ENCODE measurements at places on chromosomes 6 and 20.
A peak's percentile ranks its signal among the peaks of the same experiment; 100 is the strongest.

- no peak for DNase-seq
These were observed 3.4 kb upstream of the THBD start for GRCh38 chr20:23052904-23053303.

GRCh38 chr20:41260734-41261220, 56.8 kb downstream of the ZHX3 start:
- DNase-seq = no peak

- no peak for DNase-seq
These were observed 19.9 kb upstream of the RIPOR3 start for GRCh38 chr20:50711113-50711825.

- no peak for DNase-seq
These were observed 720.7 kb upstream of the ADGRB3 start for GRCh38 chr6:67914419-67914818.

- DNase-seq = no peak
These were observed 30.9 kb upstream of the XRN2 start for GRCh38 chr20:21272279-21272678.

GRCh38 chr6:28136585-28137504, 4.8 kb upstream of the ZKSCAN8 start:
- peak; percentile 78 for DNase-seq

DNA sequence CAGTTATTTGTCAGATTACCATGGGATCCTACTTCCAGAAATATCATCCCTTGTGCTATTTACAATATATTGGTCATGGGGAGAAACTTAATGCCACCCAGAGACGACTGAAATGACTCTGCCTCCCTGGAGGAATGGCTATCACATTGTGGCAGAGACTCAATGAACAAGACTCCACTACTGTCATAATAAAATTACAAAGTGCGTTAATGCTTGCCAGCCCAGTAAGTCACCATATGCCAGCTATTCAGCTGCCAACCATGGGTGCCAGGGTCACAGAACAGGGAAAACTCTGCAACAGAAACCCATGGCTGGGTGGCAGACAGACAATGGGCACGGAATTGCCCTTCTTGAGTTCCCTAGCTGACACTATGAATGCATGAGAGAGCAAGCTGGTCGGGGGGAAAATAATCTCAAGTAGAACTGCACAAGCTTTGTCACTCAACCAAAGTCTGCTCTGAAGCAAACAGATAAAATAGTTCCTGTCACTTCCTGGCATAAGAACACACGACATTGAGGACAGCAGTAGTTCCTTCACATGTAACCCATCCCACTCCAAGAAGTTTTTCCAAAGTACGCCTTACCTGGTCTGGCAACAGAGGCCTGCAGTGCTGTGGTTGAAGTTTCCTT, 32.1 kb downstream of the TP53INP2 start:
- no peak for DNase-seq

DNA sequence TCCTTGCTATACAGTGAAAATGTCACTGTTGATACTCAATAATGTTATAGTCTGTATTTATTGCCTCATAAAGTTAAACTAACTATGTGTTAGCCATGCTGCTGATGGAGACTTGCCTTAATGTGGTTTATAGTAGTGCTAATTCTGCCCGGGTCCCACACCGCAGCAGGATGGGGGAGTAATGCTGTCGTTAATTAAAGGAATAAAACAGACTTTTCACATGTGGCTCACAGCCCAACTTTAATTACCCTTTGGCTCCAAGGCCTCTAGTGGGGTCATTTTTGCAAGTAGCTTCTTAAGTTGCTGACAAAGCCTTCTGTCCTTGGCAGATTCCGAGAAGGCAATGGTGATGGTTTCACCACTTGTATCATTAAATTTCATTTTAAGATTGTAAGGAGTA, 634.3 kb downstream of the TBC1D32 start:
- no peak for DNase-seq

DNA sequence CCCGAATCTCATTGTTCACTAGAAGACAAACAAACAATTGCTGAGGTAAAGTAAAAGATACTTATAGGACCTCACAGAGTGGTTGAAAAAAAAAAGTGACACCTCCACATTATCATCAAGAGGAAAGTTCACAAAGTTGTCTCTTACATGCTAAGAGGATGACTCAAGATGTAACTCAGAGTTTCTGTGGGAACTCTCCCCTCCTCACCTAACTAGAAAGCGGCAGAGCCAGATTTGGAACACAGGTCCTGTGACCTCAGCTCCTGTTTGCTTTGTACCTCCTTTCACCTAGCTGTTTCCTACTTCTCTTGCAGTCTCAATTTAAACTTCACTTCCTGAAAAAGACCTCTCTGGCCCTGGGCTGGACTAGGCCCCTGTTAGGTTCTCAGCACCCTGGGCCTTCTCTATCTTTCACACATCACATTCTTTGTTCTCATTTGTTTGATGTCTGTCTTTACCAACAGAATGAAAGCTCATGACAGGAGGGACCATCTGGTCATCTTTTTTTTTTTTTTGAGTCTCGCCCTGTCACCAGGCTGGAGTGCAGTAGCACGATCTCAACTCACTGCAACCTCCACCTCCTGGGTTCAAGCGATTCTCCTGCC, 60.8 kb downstream of the CD24 start:
- no peak for DNase-seq

DNA sequence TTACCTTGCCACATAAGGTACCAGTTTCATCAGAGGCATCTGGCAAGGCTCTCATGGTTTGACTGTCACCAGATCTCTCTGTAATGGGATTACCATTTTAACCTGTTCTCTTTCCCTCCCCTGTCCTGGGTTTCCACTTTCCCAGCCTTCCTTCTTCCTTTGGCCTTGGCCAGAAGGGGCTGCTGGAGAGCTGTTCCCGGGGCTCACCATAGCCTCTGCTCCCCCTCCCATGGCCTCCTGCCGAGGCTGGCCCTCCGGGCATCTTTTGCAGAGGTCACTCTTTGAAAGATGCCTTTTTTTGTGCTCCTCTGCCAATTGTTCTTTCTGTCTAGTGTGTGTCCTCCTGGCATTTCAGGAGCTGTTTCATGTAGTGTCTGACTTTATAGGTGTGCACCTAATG, 100.7 kb upstream of the SCP2D1 start:
- no peak for DNase-seq

DNA sequence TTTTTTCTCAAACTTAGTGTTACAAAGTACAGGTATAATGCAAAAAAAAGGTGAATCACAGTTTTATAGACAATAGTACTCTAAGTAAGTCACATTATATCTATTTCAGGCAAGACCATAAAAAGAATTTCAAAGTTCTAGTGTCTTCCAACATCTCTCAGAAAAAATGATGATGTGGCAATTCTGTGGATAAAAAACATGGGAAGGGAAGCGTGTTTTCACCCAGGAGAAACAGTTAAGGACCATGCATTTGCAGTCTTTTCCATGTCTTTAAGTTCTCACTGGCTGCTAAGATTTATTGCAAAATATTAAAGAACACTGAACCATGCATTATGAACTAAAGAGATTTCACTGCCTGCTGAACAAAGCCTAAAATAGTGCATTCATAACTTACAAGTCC, 1.8 kb downstream of the SSR1 start:
- DNase-seq = no peak

- no peak for DNase-seq
These were observed 40.1 kb downstream of the SLC24A3 start for GRCh38 chr20:19252451-19253120.

DNA sequence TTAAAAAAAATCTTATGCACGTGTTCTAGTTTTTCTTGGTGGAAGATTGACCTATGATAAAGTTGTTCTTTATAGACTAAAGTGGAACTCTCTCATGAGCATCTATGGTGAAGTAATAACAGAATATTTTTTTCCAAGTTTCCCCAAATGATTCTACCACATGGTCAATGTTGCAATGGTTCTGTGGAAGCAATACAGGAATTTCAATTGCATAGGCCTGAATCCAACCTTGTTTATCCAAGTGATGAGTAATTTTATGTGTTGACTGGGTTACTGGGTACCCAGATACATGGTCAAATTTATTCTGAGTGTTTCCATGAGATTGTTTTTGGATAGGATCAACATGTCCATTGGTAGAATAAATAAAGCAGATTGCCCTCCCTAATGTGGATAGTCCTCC, 581.5 kb downstream of the MMUT start:
- no peak for DNase-seq

- DNase-seq = no peak
These were observed 74.2 kb downstream of the ROS1 start for GRCh38 chr6:117351521-117351920.

GRCh38 chr6:159941286-159942113, 27.4 kb upstream of the IGF2R start:
- DNase-seq = no peak

- DNase-seq = no peak
These were observed 2.9 kb downstream of the PCNA start for GRCh38 chr20:5116875-5117274.

DNA sequence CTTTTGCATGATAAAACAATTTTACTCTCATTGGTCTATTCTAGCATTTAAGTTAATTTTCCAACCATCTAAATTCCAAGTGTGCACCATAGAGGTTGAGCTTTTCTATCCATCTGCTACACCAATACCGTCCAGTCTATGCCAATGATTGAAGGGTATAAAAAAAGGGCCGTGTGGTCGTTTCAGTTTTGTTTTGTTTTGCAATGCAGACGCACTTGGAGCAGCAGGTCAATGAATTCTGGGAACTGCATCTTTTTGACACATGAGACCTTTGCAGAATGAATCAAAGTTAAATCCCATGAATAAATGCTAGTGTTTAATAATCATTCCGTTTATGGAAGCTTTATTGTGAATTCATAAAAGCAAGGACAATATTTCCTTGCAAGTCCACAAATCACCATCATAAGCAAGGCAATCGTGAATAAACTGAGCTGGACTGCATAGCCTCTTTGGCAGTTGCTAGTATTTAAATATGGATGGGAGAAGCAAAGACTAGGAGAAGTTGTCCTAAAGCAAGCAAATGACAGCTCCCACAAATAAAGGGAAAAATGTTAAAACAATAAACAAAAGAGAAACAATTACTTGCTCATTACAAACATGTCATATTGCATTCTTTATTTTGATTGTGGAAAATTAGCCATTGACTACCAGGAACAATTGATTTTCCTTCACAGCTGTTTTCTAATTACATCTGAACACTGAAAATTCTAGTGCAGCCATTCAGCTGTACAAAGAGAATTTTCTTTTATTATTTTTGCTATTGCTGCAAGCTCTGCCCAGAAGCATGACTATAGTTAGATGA, 649.7 kb upstream of the GJE1 start:
- DNase-seq = no peak

GRCh38 chr6:79868098-79868722, 79.1 kb downstream of the ELOVL4 start:
- peak; percentile 15 for DNase-seq

GRCh38 chr20:18138266-18138582, 561 bp downstream of the KAT14 start:
- DNase-seq = no peak

- no peak for DNase-seq
These were observed 67.8 kb downstream of the SYTL3 start for GRCh38 chr6:158717341-158718330.

GRCh38 chr20:58880994-58881752, 28.7 kb downstream of the GNAS start:
- DNase-seq = no peak
